ENCODE measurements at places on chromosomes 4 and X.

GRCh38 chr4:116055857-116056827 lies 942.7 kb upstream of the NDST4 start:
- DNase-seq = no peak

- DNase-seq = no peak
Measured at GRCh38 chr4:153241970-153242838, 38.0 kb downstream of the TRIM2 start.

DNA sequence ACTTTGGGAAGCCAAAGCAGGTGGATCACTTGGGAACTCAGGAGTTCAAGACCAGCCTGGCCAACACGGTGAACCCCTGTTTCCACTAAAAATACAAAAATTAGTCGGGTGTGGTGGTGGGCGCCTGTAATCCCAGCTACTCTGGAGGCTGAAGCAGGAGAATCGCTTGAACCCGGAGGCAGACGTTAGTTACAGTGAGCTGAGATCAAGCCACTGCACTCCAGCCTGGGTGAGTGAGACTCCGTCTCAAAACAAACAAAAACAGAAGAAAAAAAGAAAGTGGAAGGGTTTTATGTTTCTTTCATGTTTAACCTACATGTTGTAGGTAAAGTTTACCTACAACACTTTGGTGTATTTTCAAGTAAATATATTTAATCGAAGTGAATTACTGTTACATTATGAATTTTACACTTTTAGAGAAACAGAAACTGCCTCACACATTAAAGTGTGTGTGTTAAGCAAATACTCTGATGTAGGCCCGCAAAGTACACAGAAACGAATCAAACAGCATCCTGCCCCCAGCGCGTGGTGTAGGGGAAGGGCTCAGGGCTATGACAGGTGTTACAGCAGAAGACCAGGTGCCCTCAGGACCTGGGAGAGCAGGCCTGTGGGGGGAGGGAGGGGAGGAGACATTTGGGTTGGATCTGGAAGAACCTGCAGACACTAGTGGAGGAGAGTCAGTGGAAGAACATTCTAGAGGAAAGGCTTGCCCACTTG lies 39.0 kb downstream of the PTTG2 start:
- no peak for DNase-seq

- DNase-seq = no peak
Measured at GRCh38 chr4:43564591-43564990, 672.1 kb downstream of the GRXCR1 start.

GRCh38 chr4:152158225-152158624 lies 377.7 kb downstream of the FBXW7 start:
- no peak for DNase-seq

GRCh38 chr4:168612450-168613135 lies 115.7 kb downstream of the PALLD start:
- DNase-seq = no peak

GRCh38 chr4:164396439-164396838 lies 357.5 kb upstream of the SMIM31 start:
- DNase-seq = no peak

GRCh38 chr4:83125738-83126141 lies 11.2 kb upstream of the PLAC8 start:
- DNase-seq = no peak

GRCh38 chr4:8307714-8308113 lies 38.2 kb downstream of the HTRA3 start:
- peak; percentile 16 for DNase-seq

DNA sequence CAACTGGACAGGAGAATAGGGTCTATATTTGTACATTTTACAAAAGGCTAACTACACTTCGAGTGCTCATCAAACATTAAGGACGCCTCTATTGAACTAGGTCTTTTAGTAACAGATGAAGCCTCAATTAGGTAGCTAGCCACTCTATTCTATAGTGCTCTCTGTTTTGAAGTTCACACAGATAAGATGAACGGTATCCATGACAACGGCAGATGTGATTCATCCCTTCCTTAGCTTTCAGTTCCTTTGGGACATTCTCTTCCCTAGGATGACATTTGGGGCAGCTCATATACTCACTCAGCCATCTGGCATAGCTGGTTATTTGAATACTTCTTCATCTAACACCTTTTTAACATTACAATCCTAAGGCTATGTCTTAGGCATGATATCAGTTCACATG lies 62.4 kb upstream of the WDFY3 start:
- DNase-seq = no peak

- DNase-seq = no peak
Measured at GRCh38 chrX:13968198-13968597, 61.5 kb downstream of the GEMIN8 start.

GRCh38 chr4:83259586-83259985 lies 25.0 kb downstream of the COQ2 start:
- no peak for DNase-seq

- no peak for DNase-seq
Measured at GRCh38 chr4:183861426-183861825, 43.7 kb upstream of the STOX2 start.

GRCh38 chr4:53905941-53906377 lies 158.4 kb downstream of the CHIC2 start:
- peak; percentile 75 for DNase-seq

DNA sequence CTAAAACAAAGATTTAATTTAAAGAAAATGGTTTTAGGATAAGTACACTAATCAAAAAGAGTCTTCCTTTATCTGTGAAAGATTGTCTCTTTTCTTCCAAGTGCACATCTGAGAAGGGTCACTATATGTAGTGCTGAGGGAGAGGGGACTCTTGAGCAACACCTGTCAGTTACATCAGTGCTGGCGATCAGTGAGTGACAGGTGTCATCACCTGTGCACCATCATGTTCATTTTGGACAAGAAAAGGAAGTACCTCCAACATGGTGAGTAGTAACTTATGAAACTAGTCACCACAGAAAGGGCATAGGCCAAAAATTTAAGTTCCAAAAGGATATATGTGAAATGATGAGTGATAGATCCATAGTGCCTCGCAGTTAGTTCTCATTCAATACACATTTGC lies 55.7 kb downstream of the MCUB start:
- DNase-seq = no peak

DNA sequence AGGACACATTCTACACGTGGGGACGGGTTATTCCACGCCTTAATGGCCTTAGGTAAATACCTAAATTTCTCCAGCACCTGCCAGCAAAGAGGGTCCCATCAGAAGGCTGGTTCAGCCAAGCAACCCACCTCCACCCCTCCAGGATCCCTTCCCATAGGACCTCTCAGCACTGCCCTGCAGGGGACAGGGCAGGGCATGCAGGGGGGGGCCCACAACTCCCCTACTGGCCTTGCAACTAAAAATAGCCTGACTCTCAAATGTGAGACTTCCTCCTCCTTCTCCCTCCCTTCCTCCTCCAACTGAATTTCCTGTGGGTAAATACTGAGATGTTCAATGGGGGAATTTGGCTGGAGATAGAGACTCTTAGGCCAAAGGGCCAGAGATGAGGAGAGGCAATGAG lies 6.3 kb downstream of the LAS1L start:
- DNase-seq = no peak
